ENCODE measurements at places on chromosomes 1 and 21.

GRCh38 chr1:205067031-205067430 is 17.2 kb downstream of the TMEM81 start:
- no peak for DNase-seq

DNA sequence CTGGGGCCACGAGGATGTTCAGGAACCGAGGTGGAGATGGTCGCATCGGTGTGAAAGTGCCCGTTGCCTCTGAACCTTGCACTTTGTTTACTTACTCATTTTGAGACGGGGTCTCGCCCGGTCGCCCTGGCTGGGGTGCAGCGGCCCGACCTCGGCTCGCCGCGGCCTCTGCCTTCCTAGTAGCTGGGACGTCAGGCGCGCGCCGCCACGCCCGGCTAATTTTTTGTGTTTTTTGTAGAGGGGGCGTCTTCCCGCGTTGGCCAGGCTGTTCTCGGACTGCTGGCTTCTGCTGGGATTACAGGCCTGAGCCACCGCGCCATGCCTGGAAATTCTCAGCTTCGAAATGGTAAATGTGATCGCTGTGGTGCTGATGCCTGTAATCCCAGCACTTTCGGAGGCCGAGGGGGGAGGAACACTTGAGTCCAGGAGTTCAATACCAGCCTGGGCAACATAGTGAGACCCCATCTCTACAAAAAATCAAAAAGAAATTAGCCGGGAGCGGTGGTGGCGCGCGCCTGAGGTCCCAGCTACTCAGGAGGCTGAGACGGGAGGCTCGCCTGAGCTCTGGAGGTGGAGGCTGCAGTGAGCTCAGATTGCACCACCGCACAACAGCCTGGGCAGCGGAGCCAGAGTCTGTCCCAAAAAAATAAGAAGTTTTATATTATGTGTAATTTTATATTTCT is 684 bp upstream of the MRPL20 start:
- no peak for DNase-seq

DNA sequence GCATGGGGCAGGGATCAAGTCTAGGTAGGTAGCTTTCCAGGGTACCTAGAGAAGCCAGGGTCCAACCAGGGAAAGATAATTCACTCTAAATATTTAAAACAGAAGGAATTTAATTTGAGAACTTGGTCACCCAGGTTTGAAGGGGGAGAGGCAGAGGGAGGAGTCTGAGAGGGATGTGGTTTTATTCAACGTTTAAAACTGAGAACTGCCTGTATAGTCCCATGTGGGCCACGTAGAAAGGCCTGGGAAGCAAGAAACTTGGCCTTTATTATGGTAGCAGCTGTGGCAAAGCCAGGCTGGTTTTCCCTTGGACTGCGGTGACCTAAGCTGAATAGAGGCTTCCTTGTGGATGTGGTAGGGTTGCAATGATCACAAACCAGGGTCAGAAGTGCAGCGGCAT is 42.0 kb upstream of the DUSP10 start:
- DNase-seq, result no peak

- DNase-seq, result no peak
Observed at GRCh38 chr1:170470121-170470520, 61.8 kb upstream of the GORAB start.

- no peak for DNase-seq
Observed at GRCh38 chr1:169689395-169689794, 22.0 kb downstream of the SELL start.

- DNase-seq, result no peak
Observed at GRCh38 chr1:246254854-246255253, 252.2 kb downstream of the SMYD3 start.

GRCh38 chr1:112666946-112667345 is 7.5 kb upstream of the MOV10 start:
- DNase-seq, result no peak

DNA sequence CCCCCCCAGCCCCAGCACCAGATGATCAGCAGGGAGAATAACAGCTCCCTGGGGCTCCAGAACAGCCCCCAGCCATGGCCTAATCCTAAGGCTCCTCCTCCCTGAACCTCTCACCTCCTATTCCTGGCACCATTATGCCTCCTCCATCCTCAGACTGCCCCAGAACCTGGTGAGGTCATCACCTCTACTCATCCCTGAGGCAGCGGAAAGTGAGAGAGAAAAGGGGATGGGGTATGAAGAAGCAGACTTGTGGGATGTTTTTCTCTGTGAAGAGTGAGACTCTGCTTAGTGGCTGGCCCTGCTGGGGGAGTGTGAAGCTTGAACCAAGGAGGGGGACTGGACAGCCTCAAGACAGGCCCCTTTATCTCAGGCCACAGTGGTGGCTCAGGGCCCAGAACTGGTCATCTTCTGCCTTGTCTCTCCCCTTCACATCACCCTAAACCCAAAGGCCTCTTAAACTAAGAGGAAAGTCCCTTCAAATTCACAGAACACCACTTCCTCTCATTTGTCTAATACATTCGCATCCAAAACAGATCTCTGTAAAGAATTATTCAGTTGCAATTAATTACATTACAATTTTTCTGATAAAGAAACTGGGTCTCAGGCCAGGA is 2.2 kb upstream of the PPM1J start:
- no peak for DNase-seq

DNA sequence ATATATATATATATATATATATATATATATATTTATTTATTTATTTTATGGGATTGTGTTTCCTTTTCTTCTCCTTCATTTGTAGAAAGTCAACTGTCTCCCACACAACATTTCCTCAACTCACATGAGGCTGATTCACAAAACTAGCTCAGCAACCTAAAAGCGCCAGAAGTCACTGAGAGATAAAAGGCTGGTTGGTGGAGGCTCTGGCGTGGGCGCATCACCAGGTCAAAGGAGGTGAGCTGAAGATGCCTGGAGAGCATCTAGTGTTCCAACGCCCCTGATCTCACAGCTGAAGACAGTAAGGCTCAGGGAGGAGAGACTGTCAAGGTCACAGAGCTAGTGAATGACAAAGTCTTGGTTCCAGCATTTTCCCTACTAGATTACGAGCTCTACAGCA is 78.0 kb downstream of the HLCS start:
- no peak for DNase-seq

GRCh38 chr1:212293579-212293978 is 8.4 kb downstream of the PPP2R5A start:
- DNase-seq, result no peak

- no peak for DNase-seq
Observed at GRCh38 chr1:167676916-167677848, 44.6 kb upstream of the MPZL1 start.

DNA sequence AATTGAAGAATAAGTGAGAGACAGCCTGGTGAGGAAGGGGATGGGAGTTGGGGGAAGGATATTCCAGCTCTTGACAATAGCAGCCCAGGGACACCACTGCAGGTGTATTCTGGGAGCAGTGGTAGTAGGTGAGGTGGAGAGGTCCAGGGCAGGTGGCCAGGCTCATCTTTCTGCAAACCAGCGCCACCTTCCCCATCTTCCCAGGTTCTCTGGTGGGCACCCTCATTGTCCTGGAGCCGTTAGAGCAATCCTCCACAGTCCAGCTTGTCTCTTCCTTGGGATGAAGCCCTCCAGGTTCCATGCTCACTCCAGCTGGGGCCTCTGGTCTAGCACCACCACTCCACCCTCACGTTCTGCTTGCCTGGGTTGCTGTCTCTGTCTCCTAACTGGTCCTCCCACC is 97.0 kb downstream of the IER5 start:
- DNase-seq, result no peak

- no peak for DNase-seq
Observed at GRCh38 chr1:148363439-148363810, 119.7 kb downstream of the PPIAL4G start.

GRCh38 chr1:172647110-172647564 is 11.8 kb upstream of the FASLG start:
- no peak for DNase-seq

DNA sequence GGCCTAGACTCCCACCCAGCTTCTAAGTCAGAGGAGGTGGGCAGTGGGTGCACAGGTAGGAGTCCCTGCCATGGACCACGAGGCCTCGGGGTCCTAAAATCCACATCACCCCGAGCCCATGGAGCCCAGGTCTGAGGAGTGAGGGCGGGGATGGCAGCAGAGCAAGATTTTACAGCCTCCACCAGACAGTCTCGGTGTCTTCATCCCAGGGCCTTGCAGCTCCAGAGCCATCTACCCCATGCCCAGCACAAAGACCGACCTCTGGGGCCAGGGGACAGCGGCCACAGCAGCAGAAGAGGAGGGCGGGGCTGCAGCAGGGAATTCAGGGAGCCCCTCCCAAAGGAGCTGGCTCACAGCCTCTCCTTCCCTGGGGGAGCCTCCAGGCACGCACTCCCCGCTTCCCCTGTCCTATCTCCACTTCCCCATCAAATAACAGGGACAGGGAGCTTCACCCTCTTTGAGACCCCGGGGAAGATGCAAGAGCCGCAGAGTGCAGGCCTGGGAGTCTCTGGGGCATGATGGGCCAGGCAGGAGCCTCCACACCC is 14.6 kb downstream of the CHD5 start:
- DNase-seq, result no peak

DNA sequence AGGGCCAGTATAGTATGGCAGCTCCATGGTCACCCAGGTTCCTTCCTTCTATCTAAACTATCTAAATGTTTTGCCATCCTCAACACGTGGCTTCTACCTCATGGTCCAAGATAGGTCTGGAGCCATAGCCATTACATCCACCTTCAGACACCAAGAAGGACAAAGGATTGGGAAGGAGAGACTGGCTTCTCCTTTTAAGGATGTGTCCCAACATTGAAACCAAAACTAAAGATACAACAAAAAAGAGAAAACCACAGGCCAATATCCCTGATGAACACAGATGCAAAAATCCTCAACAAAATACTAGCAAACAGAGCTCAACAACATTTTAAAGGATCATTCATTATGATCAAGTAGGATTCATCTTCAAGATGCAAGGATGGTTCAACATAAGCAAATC is 24.8 kb downstream of the HSD11B1 start:
- DNase-seq, result no peak

DNA sequence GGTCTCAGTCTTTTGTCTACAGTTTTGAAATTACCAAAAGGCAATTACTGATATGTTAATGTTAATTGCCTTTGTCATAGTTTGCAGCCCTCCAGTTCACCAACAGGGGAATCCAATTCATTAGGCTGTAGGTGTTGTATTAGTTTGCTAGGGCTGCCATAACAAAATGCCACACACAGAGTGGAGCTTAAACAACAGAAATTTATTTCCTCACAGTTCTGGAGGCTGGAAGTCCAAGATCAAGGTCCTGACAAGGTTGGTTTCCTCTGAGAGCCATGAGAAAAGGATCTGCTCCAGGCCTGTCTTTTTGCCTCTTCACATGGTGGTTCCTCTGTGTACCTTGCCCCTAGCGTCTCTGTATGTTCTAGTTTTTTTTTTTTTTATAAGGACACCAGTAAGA is 1.3 kb downstream of the RTCA start:
- no peak for DNase-seq

DNA sequence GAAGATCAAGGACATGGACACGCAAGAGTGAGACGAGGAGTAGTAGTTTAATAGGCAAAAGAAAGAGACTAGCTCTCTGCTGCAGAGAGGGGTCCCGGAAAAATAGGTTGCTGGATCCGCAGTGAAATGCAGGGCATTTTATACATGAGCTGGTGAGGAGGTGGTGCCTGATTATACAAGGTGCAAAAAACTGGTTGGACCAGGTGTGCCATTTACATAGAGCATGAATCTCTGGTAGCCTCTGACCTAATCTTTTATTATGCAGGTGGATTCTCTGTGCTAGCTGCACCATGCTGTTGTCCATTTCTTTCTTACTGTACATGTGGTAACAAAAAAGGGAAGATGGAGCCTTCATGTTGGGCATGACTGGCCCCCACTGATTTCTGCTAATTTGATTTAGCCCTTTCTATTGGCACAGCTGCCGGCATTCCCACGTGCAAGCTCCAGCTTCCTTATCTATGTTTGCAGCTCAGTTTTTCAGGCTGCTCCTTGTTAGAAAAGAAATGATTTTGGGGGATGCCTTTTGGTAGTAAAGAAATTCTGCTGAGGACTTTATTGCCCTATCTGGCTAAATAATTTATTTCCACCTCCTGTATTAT is 548.1 kb downstream of the BRINP3 start:
- no peak for DNase-seq

DNA sequence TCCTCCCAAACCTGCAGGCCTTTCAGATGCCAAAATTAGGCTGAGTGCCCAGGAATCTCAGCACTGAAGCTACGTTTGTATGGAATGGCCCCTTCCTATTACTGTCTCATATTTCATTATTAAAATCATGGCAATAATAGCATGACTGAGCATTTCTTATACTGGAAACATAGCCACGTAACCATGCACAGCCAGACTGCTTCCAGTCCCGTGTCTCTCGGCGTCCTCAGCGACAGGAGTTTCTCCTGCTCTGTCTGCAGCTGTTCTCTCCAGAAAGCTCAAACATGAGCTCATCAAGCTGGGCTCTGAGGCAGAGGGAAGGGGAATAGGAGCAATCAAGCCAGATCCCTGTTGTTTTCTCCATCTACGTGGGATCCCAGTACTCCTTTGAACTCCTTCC is 104.0 kb downstream of the CDC7 start:
- no peak for DNase-seq

- no peak for DNase-seq
Observed at GRCh38 chr1:94270801-94271203, 33.4 kb upstream of the ARHGAP29 start.

DNA sequence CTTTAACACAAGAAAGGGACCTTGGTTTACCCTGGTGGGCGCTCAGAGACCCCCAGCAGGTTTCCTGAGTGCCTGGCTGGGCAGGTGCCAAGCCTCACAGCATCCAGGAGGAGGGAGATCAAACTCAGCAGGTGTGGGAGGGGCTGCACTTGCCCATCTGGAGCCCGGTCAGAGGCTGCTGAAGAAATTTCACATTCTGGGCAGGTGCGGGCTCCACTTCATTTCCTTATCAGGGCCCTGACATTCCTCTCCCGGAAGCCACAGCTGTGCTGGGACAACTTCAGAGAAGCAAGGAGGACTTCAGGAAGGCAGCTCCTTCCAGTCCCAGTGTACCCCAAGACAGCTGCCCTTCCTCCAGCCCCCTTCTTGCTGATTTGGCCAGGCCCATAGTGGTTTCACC is 82.9 kb downstream of the ITPKB start:
- DNase-seq, result no peak

- peak; percentile 23 for DNase-seq
Observed at GRCh38 chr1:199243423-199244061, 604.7 kb downstream of the PTPRC start.

DNA sequence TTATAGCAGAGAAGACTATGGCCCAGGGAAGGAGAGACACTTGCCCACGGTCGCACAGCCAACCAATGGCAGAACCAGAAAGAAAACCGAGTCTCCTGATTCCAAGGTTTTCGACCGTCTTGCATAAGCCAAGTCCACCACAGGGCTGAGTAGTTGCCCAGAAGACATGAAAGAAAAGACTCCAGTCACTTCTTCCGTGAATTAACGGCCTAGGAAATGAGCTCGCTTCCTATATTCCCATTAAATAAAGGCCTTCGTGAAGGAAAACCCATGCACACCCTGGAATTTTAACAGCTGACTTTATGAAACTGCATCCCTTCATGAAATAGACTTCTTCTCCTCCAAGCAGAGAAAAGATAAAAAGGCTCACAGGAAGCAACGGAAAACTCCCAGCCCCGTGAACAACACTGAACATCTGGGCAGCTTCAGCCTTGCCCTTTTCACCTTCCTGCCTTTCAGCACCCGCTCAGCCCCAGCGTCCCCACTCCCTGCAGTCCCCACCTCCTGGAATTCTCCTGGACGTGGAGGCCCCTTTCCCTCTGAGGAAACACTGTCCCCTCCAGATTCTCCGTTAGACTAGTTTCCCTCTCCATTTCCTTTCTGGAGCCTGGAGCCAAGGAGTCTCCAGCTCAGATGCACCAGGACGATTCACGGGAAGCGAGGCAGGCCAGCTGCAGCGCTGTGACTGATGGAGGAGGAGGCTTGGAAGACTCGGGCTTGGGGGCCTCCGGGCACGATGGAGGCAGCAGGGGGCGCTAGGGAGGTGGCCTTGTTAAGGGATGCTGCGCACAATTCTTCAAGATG is 2.7 kb upstream of the MYOC start:
- no peak for DNase-seq
